ENCODE measurements at places on chromosomes 1 and 21.
A peak's percentile ranks its signal among the peaks of the same experiment; 100 is the strongest.

DNA sequence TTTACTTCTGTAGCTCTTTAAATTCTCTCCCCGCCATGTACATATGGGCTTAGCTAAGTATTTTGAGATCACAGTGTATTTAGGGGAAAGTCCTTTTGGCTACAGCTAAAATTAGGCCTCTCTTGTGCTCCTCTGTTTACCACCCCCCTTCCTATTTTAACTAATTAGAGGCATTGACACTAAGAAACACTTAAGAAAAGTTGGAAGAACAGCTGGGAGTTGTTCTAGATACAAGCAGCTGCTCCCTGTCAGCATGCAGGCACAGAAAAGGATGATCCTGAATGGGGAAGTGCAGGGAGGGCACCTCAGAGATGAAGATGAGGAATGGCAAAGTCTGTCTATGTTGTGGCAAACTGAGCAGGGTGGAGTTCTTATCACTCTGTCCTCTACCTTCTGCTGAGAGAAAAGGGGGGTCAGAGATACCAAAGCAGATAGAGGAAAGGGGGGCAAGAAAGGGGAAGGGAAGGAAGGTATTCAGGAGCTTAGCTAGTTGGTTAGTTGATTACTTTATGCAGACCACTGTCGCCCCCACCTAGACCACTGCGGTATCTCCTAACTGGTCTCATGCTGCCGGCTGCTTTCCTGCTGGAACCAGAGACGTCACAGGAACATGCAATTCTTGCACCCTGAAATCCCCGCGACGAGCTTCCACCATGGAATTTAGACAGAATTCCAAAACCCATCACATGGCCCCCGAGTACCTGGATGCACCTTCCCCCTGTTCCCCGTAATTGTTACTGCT lies 82.4 kb upstream of the HOOK1 start:
- no peak for DNase-seq

GRCh38 chr1:246661451-246661850 lies 62.8 kb upstream of the SCCPDH start:
- DNase-seq = no peak

DNA sequence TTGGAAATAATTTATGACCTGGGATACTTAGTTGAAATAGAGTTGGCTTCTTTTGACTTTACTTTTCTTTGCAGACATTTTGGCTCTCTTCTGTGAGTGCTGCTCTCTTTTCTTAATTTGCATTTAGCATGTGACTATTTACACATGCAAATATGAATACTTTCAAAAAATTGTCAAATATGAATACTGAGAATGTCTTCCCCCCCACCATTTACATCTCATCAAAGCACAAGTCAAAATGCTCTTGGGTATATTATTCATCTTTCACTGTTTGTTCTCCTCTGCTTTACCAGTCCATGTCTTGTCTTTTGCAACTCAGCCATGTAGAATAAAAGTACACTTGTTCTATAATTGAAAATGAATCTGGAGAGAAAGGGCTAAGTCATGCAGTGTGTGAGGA lies 126.5 kb downstream of the HHIPL2 start:
- DNase-seq = no peak

DNA sequence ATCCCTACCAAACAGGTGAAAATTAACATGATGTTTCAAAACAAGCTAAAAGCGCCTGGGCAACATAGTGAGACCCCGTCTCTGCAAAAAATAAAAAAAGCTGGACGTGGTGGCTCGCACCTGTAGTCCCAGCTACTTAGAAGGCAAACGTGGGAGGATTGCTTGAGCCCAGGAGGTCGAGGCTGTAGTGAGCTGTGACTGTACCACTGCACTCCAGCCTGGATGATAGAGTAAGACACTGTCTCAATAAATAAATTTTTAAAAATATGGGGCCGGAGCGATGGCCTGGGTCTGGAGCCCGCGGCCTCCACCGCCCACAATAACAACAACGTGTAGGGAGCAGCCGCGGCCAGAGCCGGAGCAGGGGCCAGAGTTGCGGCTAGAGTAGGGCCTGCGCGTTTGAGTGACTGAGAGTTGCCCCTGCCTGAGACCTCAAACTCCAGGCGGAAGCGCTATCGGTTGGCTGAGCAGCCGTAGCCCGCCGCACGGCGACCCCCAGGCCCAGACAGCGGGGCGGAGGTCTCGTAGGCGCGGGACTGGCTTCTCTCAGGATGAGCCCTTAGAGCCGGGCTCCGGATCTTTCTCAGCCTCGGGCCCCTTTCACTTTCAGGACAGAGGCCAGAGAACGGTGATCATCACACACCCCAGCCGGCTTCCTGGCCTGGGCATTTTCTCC lies 41.4 kb downstream of the ZMYM1 start:
- peak; percentile 6 for DNase-seq

- no peak for DNase-seq
These were observed 52.4 kb upstream of the CDC42BPA start for GRCh38 chr1:227370533-227371254.

DNA sequence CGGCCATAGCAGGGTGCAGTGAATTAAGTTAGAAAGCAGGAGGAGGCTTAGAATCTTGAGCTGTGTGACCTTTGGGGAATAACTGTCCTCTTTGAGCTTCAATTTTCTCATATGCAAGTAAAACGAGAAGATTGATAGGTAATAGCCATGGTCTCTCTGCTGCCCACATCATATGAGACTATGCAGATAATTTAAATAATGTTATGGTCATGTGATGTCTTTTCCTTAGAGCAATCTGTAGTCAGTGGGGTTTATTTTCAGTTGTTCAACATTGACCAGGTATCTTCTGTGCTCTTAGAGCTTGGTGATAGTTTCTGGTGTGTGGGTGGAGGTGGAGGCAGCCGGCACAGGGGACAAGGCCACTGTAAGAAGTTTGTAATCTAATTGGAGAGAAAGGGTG lies 537.1 kb downstream of the KIF26B start:
- no peak for DNase-seq

DNA sequence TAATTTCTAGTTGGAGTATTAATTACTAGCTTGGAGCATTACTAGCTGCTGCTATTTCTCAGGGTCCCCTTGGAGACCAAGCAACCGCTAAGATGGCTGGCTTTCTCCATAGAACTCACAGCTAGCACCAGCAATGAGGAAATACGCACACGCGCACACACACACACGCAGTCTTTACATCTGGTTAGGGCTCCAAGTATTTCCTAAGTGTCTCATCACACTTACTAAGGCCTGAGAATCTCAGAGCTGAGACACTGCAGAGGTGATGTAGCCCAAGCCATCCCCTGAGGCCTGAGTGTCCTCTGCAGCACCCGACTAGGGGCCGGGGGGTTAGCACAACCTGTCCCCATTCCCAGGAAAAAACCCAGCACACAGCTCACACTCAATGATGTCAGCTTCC lies 42.5 kb downstream of the ITPKB start:
- DNase-seq = no peak

DNA sequence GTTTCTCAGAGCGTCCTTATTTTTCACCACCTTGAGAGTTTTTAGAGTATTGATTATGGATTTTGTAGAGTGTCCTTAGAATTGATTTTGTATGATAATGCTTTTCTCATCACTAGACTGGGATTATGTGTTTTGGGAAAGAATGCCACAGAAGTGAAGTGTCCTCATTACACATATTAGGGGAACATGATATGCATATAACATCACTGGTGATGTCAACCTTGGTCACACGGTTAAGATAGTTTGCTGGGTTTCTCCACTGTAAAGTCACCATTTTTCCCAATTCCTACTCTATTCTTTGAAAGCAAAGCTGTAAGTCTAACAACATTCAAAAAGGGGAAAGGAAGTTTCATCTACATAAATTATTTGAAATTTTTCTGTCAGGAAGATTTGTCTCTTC lies 39.6 kb upstream of the PALMD start:
- DNase-seq = no peak

GRCh38 chr1:40114400-40114799 lies 17.3 kb upstream of the PPT1 start:
- DNase-seq = no peak

DNA sequence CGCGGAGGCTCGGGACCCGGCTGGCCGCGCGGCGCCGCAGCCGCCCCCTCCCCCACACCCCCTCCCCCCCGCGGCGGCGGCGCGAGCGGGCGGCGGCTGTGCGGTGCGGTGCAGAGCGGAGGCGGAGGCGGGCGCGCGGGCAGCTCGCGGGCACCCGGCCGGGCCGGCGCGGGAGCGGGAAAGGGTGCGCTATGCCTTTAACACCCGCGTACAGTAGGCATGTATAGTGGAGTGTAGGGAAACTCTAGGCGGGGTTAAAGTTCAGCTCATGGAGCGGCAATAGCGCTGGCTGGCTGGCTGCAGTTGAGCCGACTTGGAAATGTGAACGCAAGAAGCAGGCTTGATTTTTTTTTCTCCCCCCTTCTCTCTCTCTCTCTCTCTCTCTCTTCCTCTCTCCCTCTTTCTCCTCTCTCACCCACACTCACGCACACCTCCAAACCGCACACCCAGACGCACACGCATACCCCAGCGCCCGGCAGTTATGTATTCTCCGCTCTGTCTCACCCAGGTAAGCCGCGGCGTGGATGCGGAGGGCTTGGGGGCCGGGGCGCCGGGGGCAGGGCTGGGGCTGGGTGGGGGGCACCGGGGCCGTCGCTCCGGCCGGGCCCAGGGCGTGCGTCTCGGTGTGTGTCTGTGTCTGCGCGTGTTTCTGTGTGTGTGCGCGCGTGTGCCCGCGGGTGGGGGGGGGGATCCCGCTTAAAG lies at the start of gene NFIA:
NFIA (plus strand) TSS at position 251 of the 702 bp plus-strand sequence.
- peak; percentile 51 for DNase-seq

GRCh38 chr1:52119301-52120079 lies 22.4 kb upstream of the ZFYVE9 start:
- no peak for DNase-seq

GRCh38 chr1:55860798-55861519 lies 645.8 kb upstream of the USP24 start:
- no peak for DNase-seq

DNA sequence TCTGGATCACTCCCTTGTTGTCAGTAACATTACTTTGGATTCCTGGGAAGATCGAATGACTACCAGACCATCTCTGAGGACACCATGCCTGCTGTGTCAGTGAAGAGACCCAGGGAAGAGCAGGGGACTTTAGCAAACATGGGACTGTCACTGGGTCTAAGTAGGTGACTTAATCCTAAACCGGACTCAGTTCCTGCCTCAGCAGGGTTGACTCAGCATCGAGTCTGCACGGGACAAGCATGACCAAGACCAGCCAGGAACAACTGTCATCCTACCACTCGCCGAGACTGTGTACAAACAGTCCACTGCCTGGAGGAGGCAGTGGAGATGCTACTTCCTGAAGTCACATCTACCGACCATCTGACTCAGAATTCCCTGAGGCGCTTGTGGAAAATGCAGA lies 53.2 kb upstream of the RAB4A start:
- DNase-seq = peak; percentile 86

DNA sequence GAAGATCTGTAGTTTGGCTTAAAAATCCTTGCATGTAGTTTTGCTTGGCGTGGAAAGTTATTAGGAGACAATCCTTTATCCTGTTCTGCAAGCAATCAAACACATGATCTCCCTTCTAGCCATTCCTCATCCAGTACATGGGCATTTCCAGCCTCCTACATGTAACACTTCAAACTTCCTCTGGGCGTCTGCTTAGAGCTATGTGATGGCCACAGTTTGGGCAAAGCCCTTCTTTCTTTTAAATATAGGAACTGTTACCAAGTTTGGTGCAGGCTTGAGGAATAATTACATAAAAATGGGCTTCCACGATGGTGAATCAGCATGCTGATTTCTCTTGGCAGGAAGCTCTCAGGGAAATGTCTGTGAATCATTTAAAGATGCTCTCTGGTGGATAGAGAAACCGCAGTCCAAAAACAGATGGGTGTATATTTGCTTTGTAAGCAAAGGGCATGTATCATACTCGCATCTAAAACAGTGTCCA lies 176.9 kb upstream of the FMN2 start:
- peak; percentile 69 for DNase-seq

DNA sequence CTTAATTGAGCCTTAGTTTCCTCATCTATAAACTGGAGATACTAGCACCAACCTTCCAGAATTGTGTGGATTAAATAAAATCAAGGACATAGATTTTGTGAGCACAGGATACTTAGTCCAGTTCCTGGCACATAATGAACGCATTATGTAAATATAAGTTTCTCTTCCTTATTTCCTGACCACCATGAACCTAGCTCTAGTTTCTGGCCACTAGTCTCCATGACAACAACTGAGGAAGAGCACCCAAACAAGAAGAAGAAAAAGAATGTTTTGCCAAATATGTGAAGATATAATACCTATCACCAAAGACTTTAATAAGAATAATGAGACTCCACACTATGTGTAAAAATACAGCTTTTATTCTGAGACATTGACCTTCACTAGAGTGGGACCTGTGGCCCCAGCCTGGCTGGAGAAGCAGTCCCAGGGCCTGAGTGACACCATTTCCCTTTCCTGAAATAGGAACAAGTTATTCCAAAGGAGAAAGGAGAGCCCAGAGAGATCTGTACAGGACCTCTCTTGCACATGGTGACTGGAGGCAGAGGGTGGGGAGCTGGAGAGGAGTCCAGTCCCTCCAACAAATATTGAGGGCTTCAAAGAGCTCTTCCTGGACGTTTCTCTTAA lies 940 bp upstream of the USF1 start:
- peak; percentile 84 for DNase-seq

- no peak for DNase-seq
These were observed 70.2 kb downstream of the FOXD2 start for GRCh38 chr1:47507881-47508701.

DNA sequence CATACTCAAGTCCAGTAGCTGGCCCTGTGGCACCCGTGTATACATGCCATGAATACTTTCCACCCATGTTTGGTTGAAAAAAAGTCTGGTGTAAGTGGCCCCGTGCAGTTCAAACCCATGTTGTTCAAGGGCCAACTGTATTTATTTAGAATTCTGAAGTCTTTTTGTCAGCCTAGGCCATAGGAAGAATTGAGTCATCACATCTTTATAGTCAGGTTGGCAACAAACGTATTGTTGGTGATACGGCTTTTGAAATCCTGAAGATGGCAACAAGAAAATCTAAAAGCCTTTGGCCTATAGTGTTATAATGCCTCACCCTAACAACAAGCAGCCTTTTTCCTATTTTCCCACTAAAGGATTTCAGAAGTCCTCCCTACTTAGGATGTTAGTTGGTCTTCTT lies 363.6 kb downstream of the PLPP3 start:
- no peak for DNase-seq

DNA sequence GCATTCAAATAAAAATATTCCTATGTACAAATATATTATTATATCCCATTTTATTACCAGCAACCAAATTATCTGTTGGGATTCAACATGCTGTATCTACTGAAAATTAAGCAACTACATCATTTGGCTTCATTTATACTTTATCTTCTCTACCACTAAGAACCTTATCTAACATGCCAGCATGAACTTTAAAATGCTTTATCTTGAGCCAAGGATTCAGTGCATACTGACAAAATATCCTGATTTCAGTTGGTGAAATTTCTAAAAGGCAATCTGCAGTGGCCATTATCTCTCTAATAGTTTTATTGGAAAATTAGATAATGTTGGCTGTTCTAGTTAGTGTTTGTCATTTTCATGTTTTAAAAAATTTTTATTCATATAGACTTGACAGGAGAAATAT lies 1149.9 kb downstream of the KCNT2 start:
- no peak for DNase-seq

- DNase-seq = no peak
These were observed 151.4 kb upstream of the C1orf105 start for GRCh38 chr1:172269084-172269483.

- DNase-seq = no peak
These were observed 7.7 kb upstream of the DMBX1 start for GRCh38 chr1:46481961-46482360.

- no peak for DNase-seq
These were observed 14.7 kb downstream of the COA7 start for GRCh38 chr1:52683367-52683940.

GRCh38 chr1:84103197-84103992 lies 40.7 kb upstream of the PRKACB start:
- DNase-seq = peak; percentile 38

- peak; percentile 80 for DNase-seq
These were observed 475.9 kb downstream of the PTPRU start for GRCh38 chr1:29712284-29712651.

- no peak for DNase-seq
These were observed 28.7 kb downstream of the MARK1 start for GRCh38 chr1:220556641-220557040.
